ENCODE measurements at places on chromosomes 7 and 10. TPM values are rescaled to one million over a fixed set of nuclear protein-coding genes. Genes with fewer than 3 reads are reported as not detected.

GRCh38 chr10:66752714-66753113, 173.1 kb upstream of the LRRTM3 start:
- no peak for DNase-seq

DNA sequence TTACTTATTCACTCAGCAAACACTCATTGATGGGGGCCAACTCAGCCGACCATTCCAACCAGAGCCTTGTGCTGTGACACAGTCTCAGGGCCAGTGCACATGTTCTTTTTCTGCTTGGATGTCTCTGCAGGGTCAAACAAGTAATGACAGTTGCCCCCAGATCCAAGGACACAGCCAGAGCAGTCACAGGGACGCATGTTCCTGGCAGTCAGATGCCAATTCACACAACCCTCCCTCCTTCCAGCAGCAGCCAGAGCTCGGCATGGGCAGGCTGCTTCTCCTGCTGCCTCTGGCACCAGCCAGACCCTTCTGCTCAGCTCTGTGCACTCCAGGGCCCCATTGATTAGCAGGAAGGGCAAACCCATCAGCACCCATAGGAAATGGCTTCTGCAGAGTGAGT, 20.3 kb downstream of the DRGX start:
- no peak for DNase-seq

TDRD1 gene
- total RNA-seq = 4.0 TPM

DNA sequence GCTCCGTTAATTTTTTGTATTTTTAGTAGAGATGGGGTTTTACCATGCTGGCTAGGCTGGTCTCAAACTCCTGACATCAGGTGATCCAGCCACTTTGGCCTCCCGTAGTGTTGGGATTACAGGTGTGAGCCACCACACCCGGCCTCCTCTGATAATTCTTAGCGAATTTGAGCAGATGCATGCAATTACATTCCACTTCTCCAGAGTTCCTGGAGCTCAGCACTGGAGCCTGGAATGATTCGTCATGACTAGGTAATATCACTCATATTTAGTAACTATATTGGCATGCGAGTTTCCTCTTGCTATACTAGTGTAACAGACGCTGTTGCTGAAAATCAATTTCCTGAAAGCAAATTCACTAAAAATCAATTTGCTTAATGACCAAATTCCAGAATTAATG, 86.8 kb downstream of the MKX start:
- no peak for DNase-seq

DNA sequence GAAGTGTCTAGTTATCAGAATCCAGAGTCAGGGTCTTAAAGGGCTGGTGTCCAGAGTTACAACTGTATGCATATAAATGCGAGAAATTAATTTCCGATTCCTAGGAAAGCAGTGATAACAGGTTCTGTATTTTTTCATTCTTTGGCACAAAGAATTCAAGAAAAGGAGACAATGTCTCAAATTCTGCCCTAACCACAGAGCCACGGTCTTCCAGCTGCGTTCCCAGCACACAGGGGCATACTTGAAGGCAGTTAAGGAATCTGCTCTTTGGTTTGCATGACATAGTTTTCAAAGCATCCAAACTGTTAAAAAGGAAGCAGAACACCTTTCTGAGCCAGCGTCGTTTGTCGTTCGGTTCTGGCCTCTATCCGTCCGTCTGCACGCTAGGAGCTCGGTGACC, 416.9 kb upstream of the MKI67 start:
- DNase-seq = no peak

GRCh38 chr10:69004821-69005220, 16.2 kb downstream of the KIFBP start:
- no peak for DNase-seq
